ENCODE measurements at places on chromosomes 11 and 22.

GRCh38 chr11:109970516-109971183 lies 122.5 kb upstream of the ZC3H12C start:
- DNase-seq = no peak

DNA sequence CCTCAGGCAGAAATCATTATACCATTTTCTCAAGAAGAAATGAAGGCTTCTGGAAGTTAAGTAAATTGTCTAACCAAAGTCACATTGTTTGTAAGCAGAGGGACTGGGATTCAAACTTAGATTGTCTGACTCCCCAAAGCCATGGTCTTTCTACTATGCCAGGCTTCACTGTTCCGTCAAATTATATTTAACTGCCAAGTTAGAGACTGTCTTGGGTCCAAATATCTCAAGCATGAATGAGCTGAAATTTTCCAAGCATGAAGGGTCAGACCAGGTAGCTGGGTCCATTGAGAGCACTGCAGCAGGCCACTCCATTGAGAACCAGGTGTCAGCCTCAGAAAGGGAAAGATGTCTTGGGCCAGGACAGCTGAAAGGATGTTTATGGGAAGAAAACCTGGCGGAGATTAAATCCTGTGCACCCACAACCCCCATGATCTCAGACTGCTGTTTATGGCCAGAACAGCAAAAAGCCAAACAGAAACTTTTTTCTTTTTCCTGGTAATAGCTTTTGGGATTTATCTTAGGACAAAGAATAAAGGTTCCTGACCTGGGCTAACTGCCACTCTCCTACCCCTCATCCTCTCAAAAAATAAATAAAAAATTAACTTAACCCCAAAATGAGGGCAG lies 612.3 kb downstream of the INSC start:
- no peak for DNase-seq

GRCh38 chr11:73655686-73656085 lies 9.3 kb downstream of the PLEKHB1 start:
- DNase-seq = no peak

DNA sequence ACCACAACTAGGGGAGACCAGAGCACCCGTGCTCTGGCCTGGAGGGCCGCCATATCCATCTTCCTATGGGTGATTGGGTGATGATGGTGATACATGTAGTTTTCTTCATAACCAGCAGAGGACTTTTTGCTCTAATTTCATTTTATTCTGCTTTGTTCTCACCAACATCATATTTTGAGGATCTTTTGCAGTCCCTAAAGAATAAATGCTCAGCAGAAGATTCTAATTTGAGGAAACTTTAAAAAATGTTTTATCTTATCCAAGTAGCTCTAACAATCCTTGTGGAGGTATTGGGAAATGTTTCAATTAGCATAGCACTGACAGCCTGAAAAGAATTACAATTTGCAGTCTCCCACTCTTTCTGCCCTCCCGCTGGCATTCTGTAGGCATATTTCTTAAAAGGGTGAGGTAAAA lies 544.0 kb downstream of the NTM start:
- DNase-seq = no peak

- no peak for DNase-seq
These were observed 29.9 kb downstream of the GUCY1A2 start for GRCh38 chr11:106988151-106989077.

DNA sequence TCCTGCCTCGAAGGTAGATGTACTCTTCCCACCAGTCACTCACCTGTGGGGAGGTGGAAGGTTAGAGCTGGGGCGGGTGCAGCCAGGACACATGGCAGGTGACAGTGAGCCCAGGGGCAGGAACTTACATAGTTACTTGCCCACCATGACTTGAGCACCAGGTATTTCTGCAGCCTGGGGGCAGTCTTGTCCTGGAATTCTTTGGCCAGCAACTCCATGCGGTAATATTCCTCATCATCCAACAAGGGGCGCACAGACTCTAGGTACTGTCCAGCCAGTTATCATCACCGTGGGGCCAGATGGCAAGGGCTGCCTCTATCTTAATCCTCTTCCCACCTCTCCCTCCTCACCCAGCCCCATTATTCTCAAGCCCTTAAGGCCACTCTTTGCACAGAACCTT lies 2.2 kb downstream of the CPT1B start:
- DNase-seq = no peak

DNA sequence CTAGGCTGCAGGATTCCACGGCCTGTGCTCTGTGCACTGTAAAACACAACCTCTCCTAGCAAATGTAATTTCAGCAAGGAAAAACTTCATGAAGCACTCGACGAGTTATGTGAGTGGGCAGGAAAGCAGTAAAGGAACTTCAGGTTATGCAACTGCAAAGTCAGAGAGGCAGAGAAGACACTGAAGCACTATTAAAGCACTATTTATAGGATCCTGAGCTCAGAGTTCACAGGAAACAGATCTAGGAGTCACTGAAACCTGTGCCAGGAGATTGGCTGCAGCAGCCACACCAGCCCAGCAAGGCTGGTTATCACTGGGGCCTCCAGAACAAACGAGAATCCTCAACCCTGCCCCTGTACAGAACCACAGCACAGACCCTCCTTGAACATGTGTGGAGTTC lies 2.5 kb downstream of the SMIM35 start:
- DNase-seq = no peak

GRCh38 chr11:90189011-90189410 lies 33.8 kb downstream of the CHORDC1 start:
- no peak for DNase-seq

GRCh38 chr11:62545437-62546243 lies 966 bp downstream of the AHNAK start:
- DNase-seq = peak; percentile 84

DNA sequence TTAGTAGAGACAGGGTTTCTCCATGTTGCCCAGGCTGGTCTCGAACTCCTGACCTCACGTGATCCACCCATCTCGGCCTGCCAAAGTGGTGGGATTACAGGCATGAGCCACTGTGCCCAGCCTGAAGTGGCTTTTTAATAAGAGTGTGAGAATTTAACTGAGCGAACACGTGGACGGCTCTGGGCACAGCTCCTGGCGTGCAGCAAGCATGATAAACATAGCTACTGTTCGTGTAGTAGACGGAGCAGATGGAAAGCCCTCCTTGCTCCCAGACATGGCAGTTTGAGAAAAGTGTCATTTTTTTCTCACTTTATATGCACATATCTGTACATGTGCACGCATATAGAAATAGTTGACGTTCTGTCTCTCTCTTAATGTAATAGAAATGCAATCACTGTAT lies 7.0 kb downstream of the EMID1 start:
- DNase-seq = no peak

DNA sequence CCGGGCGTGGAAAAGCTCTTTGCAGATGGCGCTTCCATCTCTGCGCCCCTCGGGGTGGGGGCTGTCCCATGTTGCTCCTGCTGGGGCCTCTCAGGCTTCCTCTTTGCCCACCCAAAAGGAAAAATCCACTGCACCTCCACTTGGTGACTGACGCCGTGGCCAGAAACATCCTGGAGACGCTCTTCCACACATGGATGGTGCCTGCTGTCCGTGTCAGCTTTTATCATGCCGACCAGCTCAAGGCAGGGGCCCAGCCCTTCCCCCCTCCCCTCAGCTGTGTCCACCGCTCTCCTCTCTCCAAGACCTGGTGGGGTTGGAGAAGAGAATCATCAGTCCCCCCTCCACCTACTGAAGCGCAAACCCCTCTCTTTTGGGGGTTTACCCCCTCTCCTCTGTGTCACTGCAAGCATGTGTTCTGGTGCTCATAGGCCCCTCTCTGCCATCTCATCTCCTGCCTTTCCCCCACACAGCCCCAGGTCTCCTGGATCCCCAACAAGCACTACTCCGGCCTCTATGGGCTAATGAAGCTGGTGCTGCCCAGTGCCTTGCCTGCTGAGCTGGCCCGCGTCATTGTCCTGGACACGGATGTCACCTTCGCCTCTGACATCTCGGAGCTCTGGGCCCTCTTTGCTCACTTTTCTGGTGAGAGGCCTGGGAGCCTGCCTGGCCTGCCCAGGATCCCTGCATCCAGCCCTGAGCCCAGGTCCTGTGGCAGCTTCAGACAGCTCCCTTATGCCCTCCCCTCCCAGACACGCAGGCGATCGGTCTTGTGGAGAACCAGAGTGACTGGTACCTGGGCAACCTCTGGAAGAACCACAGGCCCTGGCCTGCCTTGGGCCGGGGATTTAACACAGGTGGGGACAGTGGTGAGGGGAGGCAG lies 1.8 kb downstream of the LARGE2 start:
- DNase-seq = no peak

GRCh38 chr11:16863389-16863788 lies 124.9 kb downstream of the C11orf58 start:
- DNase-seq = no peak

DNA sequence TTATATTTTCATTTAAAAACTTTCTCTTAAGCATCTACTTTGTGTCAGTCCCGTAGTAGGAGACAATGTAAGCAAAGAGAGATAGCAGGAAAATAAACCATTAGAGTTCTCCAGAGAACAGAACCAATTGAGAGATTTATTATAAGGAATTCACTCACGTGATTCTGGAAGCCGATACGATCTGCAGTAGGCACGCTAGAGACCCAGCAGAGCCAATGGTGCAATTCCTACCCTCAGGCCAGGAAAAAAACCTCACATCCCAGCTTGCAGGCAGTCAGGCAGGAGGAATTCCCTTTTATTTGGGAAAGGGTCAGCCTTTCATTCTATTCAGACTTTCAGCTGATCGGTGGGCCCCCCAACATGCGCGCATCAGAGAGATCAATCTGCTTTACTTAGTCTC lies 7.3 kb upstream of the PLEKHA7 start:
- DNase-seq = no peak

- no peak for DNase-seq
These were observed 80.1 kb downstream of the C2CD3 start for GRCh38 chr11:74090701-74091100.

DNA sequence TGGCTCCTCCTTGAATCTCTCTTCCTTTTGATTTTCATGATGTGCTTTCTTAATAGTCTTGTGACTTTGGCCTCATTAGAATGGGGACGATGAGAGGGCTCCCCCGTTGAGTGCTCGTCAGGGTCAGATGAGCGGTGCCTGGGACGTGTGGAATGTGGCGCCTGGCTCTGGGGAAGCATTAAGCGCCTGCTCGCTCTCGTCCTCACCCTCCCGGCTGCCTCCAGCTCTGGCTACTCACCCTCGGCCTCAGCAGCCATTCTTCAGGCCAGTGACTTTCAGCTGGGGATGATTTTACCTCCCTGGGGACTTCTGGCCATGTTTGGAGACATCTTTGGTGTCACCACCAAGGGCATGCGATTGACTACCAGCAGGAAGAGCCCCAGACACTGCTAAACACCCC lies 69.7 kb downstream of the RPS6KA4 start:
- DNase-seq = no peak

GRCh38 chr22:31354515-31354914 lies 8.4 kb upstream of the PATZ1 start:
- DNase-seq = no peak

DNA sequence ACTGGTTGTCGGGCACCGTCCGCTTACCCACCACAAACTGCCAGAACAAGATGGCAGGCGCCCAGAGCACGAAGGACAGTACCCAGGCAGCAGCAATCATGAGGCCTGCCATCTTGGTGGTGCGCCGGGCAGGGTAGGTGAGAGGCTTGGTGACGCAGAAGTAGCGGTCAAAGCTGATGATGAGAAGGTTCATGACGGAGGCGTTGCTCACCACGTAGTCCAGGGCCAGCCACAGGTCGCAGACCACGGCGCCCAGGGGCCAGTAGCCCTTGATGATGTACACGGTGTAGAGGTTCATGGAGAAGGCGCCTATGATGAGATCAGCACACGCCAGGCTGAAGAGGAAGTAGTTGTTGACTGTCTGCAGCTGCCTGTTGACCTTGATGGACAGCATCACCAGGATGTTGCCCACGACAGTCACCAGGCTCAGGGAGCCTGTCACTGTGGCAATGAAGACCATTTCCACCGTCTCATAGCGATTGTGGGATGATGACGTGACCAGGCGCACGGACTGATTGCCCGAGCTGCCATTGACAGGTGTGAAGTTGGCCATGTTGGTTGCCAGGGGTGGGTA lies 4.6 kb downstream of the MDK start:
- DNase-seq = no peak

DNA sequence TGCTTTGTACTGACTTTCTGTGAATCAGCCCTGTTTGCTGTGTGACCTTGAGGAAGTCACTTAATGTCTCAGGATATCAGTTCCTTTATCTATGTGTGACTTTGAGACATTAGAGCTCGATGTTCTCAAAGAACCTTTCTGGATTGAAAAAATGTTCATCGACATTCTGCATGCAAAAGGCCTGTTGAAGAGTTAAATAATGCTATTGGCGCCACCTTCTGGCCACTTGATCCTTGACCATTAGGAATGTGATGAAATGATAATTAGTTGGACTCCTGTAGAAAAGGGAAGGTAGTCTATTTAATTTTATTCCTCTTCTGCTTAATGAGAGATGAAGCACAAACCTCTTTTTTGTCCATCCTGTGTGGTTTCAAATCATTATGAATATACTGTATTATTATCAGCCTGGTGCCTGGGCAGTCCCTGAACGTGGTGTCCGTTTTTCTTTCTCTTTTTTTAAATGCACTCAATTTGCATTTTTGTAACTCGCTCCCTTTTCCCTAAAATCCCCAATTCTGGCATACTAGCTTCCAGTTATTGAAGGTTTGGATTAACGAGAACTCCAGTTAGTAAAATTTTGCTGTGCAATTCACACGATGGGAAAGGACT lies 20.7 kb downstream of the ELF5 start:
- peak; percentile 68 for DNase-seq

DNA sequence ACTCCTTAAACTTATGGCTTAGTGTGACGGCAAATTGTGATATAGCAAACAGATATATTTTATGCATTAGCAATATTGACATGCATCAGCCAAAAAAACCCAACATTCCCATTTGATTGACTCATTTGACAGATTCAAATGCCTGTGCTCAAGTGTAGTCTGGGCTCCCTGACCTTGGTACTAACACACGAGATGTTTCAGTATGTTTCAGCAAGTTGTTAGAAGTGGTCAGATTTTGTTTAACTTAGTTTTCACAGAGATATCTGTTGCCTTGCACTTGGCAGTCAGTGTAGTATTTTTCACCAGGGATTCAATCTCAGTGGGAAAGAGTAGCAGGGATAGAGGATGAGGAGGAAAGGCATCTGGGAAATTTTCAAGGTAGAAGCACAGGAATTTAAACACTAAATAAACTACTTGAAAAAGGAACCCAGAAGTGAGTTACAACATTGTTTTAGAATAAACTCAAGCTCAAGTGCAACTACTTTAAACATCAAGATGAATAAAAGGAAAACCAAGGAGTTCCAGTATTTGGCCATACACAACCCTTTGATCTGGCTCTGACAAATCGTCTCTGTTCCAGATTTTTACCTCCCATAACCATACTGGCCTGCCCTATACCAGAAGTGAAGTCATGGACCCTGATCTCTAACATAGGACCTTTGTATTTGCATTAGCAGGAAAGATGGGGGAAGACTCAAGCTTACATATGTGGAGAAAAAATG lies 56.5 kb upstream of the BLID start:
- DNase-seq = no peak

Measured in iPS-NIHi11 (cell line).